ENCODE measurements at places on chromosomes 2 and 18.

DNA sequence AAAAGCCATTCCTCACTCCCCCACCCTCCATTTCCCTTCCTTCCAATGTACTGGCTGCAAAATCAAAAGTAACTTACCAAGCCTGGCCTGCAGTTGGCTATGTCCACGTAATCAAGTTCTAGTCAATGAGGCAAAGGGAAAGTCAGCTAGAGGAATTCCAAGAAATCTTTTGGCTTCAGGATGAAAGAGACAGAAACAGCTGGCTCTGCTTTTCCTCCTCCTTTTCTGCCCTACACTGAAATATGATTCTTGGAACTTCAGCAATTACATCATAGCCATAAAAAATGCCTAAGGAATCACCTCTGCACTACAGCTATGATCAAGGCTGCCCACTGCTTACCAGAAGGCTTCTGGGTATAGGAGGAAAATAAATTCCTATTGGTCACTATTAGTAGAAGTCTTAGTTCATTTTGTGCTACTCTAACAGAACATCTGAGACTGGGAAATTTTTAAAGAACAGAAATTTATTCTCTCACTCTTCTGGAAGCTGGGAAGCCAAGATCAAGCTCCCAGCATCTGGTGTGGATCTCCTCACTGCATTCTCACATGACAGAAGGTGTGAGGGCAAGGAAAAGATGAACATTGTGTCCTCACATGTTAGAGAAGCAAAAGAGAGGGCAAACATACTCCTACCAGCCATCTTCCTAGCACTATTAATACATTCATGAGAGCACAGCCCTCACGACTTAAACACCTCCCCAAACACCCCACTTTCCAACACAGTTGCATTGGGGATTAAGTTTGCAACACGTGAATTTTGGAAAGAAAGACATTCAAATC lies 219.9 kb downstream of the TMX3 start:
- DNase-seq = no peak

- no peak for DNase-seq
Observed at GRCh38 chr18:48622911-48623431, 84.1 kb downstream of the CTIF start.

DNA sequence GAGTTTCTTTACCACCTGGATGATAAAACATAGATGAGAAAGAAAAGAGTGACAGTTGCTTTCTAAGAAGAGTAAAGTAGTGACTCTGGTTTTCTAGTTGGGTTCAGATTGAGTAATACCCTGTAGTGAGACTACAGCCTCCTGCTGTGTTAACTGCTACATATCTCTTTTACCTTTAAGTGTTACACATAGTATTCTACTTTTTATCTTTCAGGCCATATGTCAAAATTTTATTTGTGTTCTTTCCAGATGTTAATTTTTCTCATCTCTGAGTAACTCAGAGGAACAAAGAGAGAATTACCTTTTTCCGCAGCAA lies 348.2 kb downstream of the CTNNA2 start:
- no peak for DNase-seq

DNA sequence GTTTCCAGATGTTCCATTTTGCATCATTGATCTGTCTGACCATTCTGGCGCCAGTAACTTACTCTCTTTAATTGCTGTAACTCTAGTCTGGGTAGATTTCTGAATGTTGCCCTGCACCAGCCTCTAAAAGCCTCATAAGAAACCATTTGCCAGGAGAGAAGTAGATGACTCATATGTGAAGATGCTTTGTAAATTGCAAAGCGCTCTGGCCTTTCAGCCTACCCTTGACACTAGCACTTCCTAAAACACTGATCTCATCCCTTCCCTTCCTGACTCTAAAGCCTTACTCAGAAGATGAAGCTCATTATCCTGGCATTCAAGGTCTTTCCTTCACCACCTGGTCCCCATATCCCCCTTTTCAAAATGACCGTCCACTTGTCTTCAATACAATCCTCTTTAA lies 193.2 kb upstream of the MEX3C start:
- DNase-seq = no peak

DNA sequence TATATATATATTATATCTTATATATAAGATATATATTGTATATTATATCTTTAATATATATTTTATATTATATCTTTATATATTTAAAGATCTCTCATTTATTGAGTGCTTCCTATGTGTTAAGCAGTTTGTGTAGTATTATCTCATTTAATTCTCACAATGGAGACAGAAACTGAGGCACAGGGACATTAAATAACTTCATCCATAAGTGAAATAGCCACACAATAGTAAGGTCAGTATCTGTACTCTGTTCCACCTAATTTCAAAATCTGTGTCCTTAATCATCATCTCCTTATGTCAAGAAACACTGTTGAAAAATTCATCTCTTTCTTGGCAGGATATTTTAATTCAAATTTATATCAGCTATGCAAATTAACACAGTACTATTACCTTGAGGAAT lies 52.8 kb upstream of the CD302 start:
- no peak for DNase-seq

DNA sequence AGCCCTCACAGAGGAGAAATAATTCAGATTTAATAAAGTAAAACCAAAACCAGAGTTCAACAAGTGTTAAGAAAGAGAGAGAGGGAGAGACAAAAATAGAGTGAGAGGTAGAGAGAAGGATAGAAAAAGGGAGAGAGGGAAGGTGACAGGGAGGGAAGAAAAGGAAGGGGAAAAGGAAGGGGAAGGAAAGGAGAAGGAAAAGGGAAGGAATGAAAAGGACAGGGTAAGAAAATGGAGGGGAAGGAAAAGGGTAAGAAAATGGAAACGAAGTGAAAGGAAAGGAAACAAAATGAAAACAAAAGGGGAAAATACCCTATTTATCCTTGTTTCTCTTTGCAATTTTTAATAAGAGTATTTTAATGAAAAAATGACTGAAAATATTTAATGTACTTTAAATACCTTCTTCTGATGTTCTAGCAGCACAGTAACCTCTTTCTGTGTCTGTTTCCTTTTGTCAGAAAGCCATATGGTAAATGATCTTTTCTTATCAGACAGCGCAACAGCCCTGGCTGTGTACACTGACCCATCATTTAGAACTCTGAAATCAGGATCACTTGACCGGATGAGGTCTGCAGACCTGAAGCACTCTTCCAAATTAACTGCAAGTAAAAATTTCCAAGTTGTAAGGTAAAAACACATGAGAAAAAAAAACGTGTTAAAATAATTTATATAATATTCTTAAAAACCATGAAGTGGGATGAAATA lies 11.8 kb downstream of the DSC3 start:
- no peak for DNase-seq

DNA sequence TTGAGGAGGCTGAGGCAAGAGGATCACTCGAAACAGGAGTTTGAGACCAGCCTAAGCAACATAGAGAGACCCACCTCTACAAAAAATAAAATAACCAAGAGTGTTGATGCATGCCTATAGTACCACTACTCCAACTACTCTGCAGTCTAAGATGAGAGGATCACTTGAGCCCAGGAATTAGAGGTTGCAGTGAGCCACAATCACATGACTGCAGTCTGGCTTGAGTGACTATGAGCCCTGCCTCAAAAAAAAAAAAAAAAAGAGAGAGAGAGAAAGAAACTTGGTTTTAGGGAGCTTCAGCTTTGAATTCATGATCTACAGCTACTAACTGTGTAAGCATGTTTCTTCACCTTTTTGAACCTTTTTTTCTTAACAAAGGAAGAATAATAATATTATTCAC lies 119.9 kb downstream of the HNMT start:
- DNase-seq = no peak

DNA sequence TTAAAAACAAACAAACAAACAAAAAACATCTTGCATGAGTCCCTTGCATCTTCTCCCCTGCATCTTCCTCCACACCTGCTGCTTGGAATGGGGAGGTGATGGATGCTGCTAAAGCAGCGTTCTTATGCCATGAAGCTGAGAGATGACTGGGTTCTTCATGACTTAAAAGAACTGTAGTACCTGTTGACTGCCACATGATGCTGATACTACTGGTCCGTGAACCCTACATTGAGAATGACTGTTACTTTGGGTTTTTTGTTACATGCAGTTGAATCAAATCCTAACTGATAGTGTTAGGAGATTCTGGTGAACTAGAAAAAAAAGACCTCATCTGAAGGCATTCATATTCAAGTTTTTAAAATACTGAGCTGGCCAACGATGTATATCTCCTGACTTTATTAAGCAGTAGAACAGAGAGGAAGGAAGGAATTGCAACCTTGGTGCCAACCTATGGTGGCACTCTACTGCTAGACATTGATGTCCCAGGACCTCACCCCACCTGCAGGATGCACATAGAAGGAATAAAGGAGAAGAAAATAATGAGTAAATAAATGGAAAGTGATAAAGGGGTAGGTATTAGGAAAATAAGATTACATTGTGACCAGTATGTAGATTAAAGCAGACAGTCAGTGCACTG lies 63.2 kb upstream of the SPAG16 start:
- DNase-seq = no peak

Data from central memory CD4-positive, alpha-beta T cell (primary cell).